ENCODE measurements at places on chromosomes 6 and 20.

GRCh38 chr6:4981761-4982160 is 22.1 kb downstream of the RPP40 start:
- DNase-seq = no peak

- DNase-seq = peak; percentile 54
These were observed 14.3 kb upstream of the PIM1 start for GRCh38 chr6:37155394-37156312.

- peak; percentile 48 for DNase-seq
These were observed 30.9 kb downstream of the ANGPT4 start for GRCh38 chr20:884983-885952.

- DNase-seq = no peak
These were observed 145.7 kb downstream of the BMP5 start for GRCh38 chr6:55729665-55730064.

DNA sequence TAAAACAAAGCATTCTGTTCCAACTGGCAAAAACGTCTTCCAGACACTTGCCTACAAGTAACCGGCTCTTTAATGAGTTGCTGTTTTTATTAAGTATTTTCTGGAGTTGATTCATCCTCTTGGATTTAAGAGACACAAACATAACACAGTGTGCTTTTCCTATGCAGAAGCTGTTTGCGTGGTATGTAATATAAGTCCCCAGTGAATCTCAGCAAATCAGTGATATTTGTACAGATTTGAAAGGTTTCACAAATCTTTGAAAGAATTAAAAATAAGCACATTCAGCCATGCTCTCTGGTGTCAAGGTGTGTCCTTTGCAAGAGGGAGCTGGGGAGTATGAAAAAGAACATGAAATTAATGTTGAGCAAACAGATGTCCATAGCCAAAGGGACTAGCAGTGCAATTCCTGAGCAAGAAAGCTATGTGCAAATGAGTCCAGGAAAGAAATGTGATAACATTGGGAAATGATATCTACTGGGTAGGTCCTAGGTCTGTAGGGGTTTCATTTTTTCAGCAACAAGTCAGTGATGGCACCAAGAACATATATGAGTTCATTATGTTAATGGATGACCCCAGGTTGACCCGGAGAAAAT is 170.1 kb upstream of the PHACTR1 start:
- DNase-seq = no peak

DNA sequence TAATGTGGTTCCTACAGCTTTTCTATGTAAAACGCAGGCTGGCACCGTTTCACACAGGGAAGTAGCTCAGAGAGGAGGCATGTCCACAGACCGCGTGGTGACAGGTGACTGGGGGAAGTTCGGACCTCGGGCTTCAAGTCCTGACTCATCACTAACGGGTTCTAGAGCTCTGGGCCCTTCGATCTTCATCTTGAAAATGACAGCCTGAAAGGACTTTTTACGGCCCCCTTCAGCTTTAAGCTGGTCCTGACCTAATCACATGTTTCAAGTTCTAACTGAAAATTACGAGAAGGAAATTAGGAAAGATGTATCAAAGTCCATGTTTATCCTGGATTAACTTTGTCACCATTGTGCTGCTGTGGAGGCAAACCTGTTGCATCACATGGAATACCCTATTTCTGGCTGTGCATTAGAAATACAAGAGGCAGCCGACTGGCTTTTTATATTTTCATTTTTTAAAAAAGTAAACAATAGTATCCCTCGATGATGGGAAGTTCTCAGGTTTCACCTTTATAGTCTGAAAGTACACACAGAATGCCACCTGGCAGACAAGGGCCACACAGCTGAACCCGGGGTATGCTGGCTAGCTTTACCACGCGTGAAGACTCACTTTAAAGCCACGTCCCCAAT is 2.0 kb downstream of the MAN1A1 start:
- peak; percentile 74 for DNase-seq

DNA sequence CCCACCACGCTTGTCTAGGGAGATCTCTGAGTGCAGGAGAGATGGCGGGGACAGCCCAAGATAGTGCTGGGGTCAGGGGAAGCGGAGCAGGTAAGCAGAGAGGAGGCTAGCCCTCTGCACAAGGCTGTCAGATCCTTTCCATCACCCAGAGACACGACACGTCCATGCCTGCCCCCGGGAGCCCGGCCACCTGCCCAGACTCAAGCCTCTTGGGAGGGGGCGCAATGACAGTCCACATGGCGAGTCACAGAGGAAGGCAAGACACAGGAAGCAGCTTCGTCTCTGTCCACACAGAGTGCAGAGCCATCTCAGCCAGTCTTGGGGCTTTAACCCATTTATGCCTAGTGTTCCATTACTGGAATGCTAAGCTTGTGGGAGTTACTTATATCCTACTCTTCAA is 78.4 kb downstream of the PREX1 start:
- no peak for DNase-seq

- no peak for DNase-seq
These were observed 4.6 kb downstream of the MAP3K5 start for GRCh38 chr6:136787726-136788068.

- no peak for DNase-seq
These were observed 301.9 kb downstream of the TFAP2A start for GRCh38 chr6:10112871-10113549.

DNA sequence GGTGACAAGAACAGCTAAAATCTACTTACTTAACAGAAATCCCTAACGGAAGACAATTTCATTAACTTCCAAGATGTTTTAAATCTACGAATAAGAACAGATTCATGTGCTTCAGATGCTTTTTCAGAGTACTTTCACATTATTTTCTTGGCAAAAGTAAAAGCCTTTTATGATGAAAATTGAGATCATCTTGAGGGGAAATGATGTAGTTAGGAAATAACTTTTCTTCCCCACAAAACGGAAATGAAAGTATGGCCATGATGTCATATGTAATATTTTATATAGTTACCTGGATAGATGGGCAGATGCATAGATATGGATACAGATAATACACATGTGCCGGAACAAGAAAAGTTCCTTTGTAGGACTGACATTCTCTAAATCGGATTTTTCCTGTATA is 32.8 kb downstream of the SASH1 start:
- no peak for DNase-seq

- DNase-seq = no peak
These were observed 37.5 kb downstream of the YTHDF1 start for GRCh38 chr20:63178446-63178820.

DNA sequence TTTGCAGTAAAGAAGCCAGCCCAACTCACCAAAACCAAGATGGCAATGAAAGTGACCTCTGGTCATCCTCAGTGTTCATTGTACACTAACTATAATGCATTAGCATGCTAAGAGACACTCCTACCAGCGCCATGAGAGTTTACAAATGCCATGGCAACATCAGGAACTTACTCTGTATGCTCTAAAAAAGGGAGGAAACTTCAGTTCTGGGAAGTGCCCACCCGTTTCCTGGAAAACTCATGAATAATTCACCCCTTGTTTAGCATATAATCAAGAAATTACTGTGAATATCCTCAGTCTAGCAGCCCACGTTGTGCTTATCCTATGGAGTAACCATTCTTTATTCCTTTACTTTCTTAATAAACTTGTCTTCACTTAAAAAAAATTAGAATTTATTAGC is 19.4 kb upstream of the TRERF1 start:
- DNase-seq = no peak

DNA sequence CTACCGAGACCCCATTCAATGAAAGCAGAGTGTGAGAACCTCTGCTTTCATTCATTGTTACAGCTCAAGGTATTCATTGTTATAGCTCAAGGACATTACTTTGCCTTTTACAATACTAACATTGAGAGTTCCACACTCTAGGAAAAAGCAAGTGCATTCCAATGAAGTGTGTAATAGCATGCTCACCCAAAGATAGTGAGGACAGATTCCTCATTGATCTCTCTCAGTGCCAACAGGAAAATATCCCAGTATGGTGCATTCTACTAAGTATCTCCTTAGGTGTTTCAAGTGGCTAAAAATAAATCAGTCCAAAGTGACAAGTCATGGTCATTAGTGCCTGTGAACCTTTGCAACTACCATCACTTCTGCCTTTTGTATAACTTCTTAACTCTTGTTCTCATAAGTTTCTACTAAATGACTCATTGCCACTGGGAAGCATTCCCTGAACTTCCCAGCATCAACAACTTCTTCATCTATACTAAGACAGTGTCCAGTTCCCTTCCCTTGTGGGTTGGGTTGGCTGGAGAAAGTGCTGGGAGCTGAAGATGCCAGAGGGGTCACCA is 140.7 kb upstream of the STXBP5 start:
- no peak for DNase-seq

DNA sequence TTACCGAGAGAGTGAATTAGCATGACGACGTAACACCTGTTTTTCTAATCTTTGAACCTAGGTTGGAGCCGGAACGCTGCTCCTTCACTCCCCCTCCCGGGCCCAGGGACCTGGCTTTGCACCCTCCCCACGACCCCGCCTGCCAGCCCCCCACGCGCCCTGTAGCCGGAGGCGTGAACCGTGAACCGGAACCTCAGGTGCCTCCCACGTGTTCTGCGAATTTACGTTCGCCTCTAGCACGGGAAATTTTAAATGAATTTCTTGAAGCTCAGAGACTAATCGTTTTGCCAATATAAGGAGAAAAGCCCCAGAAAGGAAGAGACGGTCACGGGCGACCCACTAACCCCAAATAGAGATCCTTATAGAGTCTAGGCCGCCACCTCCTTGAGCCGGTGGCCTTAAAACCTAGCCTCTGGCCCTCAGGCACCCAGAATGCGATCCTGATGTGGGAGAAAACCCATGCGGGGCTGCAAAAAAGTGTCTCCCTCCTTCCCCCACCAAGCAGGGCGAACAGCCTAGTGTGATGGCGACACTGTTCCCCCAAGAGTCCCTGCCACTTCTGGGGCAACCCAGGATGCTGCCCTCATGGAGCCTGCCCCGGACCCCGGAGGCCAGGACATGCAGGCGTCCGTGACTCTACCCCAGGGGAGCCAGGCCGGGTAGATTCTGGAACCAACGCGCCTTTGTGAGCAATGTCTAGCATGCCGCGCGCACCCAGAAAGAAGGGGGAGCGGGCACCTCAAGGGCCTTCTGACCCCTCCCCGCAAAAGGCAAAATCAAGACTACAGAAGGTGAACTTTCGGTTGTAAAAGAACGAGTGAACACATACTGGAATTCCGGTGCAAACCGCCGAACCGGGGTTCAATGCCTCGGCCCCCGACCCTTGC is 2.7 kb upstream of the SIM1 start:
- DNase-seq = no peak

DNA sequence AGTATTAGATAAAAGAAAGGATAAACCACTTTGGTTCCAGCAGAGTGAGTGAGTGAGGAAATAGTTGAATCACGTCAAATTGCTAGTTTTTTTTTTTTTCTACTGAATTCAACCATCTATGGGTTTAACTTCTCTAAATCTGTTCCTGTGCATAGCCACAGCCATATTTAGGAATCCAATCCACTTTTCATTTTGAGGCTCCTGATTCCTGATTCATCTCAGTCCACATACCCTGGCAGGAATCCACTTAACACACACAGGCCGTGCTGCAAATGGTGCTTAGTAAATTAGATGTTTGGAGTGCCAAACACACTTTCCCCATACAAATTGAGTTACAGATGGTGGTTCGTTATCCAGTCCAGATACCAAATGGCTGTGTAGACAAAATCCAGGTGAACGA is 220.3 kb downstream of the ALDH8A1 start:
- no peak for DNase-seq

GRCh38 chr6:160337991-160338390 is 10.2 kb upstream of the SLC22A3 start:
- DNase-seq = no peak

DNA sequence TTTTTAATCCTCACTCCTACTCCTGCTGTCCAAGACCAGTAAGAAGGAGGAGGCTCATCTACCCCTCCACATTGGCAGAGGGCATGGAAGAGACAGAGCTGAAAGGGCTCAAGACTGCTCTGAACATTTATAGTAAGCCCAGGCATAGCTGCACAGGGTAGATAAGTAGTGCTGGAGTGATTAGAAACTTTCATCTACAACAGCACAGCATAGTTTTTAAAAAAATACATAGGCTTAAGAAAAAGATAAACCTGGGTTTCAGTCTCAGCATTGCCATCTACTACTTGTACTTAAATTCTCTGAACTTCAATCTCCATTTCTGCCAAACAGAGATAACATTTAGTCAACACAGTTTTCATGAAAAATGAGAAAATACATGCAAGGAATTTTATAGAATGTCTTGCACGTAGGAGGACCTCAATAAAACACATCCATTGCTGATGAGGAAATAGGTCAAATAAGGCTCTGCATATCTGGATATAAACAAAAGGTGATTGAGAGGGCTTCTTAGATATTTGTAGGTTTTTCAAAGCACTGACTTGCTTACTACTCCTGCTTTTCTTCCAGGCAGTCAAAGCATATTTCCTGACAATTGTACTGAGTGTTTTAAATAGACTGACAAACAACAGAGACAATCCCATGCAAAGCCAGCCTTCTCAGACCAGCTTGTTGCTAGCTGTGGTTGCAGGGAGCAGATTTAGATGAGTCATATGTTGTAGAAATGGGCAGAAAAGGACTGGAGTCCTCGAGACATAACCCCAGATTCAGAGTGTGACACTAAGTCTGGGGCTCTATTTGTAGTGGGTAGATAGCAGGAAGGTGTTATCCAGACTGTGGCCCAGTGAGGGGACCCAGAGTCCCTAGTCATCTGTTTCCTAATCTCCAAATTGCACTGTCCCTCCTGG is 107.4 kb upstream of the TAB2 start:
- peak; percentile 91 for DNase-seq

DNA sequence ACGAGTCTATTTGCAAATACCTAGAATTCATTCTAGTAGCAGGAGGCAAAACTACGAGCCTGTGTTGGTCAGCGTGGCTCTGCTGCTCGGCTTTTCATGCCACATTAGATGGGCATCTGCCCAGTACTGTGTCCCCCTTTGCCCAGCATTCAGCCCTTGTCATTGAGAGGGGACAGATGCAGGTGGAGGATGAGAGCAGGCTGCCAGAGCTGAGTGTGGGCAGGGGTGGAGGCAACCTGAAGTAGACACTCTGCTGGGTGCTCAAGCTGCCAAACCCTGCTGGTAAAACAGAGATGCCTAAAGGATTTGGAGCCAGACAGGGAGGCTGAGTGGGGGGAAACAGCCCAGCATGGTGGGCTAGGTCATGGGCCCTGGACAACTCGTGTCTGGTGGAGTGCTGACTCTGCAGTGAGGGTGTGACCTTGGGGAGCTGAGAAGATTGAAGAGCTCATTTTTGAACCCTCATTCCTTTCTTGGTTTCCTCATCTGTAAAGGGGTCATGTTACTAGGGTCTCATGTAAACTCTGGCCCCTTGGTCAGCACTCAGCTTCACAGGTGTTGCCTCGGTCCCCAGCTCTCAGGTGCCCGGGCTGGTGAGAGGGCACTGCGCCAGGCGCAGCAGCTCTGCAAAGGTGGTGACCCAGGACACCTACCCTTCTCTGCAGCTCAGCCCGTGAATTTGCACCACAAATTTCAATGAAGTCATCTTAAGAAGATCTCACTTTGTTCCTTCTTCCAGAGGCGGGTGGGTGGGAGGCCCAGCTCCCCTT is 64.2 kb upstream of the BHLHE23 start:
- no peak for DNase-seq

DNA sequence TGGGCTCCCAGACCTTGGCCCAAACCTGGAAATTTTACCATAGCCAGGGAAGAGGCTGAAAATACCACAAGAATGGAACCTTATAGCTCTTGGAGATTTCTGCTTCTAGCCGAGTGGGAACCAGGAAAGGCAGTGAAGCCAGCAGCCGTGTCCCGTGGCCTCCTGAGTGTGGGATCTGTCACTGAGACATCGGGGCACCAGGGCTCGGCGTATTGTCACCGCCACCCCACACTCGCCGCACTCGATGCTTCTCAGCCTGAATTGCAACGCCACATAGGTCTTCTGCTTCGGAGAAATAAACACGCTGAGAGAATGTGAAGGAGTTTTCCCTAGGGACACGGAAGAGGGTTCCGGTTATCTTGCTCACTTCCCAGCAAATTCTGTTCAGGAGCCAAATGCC is 61.5 kb downstream of the DLL1 start:
- DNase-seq = no peak
